Peyer's patch (tissue), 4 donors: ENCODE measurements at places on chromosomes 5 and 9. TPM values are rescaled to one million over a fixed set of nuclear protein-coding genes. Genes with fewer than 3 reads are reported as not detected.

Gene GCNT4
- 17.2 TPM for total RNA-seq

Gene CATSPER3
- total RNA-seq, result 2.5 TPM

Gene SPINK7
- not detected for total RNA-seq

Gene SARDH
- 0.47 TPM for total RNA-seq

Gene OLFML2A
- total RNA-seq, result 8.3 TPM

Gene TXNDC8
- total RNA-seq, result not detected

Gene PGGT1B
- 12.8 TPM for total RNA-seq

Gene SMIM33
- total RNA-seq, result 0.40 TPM

Gene IFNA2
- not detected for total RNA-seq

Gene PAEP
- total RNA-seq, result not detected

Gene EPB41L4B
- total RNA-seq, result 71.4 TPM

DNA sequence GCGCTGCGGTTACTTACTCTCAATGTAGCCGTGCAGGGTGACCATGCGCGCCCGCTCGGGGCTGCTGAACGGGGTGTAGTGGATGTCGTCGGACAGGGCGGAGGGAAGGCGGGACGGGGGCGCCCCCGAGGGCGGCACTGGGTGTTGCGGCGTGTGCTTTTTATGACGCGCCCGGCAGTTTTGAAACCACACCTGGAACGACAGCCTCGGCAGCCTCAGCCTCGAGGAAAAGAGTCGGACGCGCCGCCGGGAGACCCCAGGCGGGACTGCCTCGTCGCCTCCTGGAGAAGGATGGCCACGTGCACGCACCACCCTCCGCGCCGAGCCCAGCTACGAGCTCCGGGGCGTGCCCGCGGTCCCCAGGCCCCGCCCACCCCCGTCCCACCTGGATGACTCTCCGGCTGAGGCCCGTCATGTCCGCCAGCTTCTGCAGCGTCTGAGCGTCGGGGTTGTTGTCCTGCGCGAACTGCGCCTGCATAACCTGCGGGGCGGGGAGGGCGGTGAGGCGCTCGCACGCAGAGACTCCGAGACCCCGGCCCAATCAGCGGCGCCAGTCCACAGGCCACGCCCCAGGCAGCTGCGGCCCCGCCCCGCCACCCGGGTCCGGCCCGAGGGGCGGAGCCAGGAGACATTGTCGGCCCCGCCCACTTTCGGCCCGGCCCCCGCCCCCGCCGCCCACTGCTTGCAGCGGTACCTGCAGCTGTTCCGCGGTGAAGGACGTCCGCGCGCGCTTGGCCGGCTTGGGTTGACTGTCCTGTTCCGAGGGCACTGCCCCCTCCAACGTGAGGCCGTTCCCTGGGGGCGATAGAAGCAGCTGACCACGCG, 15.0 kb downstream of the LHX6 start:
- H3K27me3 ChIP-seq, result peaks cover 30% of the 10 kb centered on the region
- DNase-seq, result no peak
- H3K4me1 ChIP-seq, result peaks cover 9% of the 10 kb centered on the region
- H3K27ac ChIP-seq, result no peak overlapping the region
- H3K36me3 ChIP-seq, result no peaks in the 10 kb centered on the region

DNA sequence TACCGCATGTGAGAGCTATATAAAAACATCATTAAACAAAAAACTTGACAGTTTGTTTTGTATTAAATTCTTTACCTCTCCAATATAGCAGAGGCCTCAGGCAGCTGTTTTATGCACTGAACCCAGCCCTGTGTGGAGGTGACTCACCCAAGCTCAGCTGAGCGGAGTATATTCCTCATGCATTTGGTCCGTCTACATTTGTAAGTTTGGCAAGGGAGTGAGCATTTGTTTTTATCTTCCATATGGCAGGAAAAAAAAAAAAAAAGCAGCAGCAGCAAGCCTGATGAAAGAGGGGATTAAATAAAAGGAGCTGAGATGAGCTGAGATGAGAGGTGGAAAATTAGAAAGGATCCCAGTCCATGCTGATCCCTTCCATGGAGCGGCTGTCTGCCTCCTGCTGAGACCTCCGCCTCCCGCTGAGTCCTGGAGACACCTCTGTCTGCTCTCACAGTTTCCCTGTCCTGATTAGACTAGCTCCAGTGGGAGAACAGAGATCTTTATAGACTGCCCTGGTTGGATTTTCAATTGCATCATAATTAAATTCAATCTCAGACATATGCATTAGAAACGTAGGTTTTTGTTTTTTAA, 112.0 kb upstream of the CTNND2 start:
- no peaks in the 10 kb centered on the region for H3K4me1 ChIP-seq
- no peak overlapping the region for H3K4me3 ChIP-seq
- no peaks in the 10 kb centered on the region for H3K36me3 ChIP-seq
- H3K27ac ChIP-seq, result no peak overlapping the region

DNA sequence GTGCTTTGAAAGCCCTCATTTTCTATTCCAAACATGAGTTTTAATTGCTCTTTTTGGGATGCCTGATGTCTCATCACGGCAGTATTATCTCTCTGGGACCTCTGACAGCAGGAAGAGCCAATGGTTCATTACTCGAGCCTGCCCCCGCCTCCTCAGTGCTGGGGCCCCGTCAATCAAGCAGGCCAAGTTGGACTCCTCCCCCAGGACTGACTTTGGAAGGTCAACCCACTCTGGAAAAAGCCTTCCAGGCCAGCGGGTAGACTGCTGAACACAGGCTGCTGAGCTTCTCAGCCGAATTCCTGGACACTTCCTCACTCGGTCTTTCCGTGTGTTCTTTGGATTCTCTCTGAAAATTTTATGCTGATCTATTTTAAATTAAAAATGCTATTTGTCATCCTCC, 9.5 kb upstream of the BARHL1 start:
- no peak overlapping the region for H3K4me3 ChIP-seq
- no peak overlapping the region for H3K27ac ChIP-seq
- H3K36me3 ChIP-seq, result no peaks in the 10 kb centered on the region
- H3K4me1 ChIP-seq, result no peaks in the 10 kb centered on the region

GRCh38 chr9:87684627-87685219, 41.2 kb upstream of the CTSL start:
- H3K4me3 ChIP-seq, result no peak overlapping the region
- no peaks in the 10 kb centered on the region for H3K4me1 ChIP-seq
- H3K27ac ChIP-seq, result no peak overlapping the region
- no peaks in the 10 kb centered on the region for H3K27me3 ChIP-seq
- DNase-seq, result peak; percentile 75

DNA sequence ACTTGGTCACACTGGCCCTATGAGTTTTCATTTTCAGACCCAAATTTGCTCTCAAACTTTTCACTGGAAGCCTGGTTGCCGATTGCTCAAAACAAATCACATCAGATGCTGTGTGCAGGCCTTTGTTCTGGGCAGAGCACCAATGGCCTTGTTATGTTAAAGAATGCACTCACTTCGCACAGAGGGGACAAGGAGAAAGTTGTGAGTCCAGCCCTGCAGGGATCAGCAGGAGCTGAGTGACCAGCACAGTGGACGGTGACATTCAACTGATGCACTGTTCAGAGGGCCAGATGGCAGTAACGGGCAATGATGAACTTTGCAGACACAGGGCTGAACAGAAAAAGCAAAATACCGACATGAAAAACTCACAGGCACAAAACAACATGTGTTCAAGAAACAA, 86.1 kb downstream of the BARX1 start:
- no peaks in the 10 kb centered on the region for H3K4me1 ChIP-seq
- H3K27me3 ChIP-seq, result no peaks in the 10 kb centered on the region
- DNase-seq, result no peak
- no peaks in the 10 kb centered on the region for H3K36me3 ChIP-seq
- H3K4me3 ChIP-seq, result no peak overlapping the region

DNA sequence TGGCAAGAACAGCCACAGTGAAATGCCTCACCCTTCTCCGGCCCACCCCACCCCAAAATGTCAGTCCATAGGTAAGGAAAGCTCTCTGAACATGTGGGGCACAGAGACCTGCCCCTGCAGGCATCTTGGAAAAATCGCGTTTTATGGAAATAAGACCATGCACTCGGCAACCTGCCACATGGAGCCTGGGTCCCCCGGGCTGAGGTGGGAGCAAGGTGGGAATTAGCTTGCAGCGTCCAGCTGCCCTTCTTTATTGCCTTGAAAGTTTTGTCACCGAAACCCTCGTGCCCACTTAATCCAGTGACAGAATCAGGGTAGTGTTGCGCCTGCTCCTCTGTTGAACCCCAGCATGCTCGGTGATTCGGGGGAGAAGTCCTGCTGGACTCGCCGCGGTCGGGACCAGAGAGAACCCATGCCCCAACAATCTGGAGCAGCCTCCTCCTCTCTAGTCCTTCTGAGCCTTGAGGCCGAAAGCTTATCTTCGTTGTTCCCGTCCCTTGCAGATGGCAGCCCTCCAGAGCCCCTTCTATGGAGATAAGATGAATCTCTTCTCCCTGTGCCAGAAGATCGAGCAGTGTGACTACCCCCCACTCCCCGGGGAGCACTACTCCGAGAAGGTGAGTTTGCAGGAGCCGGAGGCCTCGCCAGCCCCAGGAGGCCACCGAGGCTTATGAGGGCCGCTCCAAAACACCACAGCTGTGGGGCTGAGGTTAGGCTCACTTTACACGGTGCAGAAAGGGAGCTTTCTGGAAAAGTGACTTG, 67.9 kb downstream of the PSMB7 start:
- DNase-seq, result peak; percentile 28
- H3K4me3 ChIP-seq, result no peak overlapping the region
- no peaks in the 10 kb centered on the region for H3K4me1 ChIP-seq
- H3K27ac ChIP-seq, result no peak overlapping the region
- no peaks in the 10 kb centered on the region for H3K27me3 ChIP-seq

- DNase-seq, result no peak
- H3K4me1 ChIP-seq, result no peaks in the 10 kb centered on the region
- H3K4me3 ChIP-seq, result no peak overlapping the region
- no peak overlapping the region for H3K27ac ChIP-seq
- no peaks in the 10 kb centered on the region for H3K36me3 ChIP-seq
These were observed 14.2 kb downstream of the ABHD17B start for GRCh38 chr9:71896761-71897160.

- H3K4me1 ChIP-seq, result no peaks in the 10 kb centered on the region
- H3K27me3 ChIP-seq, result no peaks in the 10 kb centered on the region
- no peaks in the 10 kb centered on the region for H3K36me3 ChIP-seq
- H3K27ac ChIP-seq, result no peak overlapping the region
These were observed 43.8 kb downstream of the FAT2 start for GRCh38 chr5:151547364-151547763.

GRCh38 chr5:158560170-158560569, 539.5 kb downstream of the EBF1 start:
- H3K27me3 ChIP-seq, result no peaks in the 10 kb centered on the region
- no peak overlapping the region for H3K27ac ChIP-seq
- no peak for DNase-seq
- no peak overlapping the region for H3K4me3 ChIP-seq

DNA sequence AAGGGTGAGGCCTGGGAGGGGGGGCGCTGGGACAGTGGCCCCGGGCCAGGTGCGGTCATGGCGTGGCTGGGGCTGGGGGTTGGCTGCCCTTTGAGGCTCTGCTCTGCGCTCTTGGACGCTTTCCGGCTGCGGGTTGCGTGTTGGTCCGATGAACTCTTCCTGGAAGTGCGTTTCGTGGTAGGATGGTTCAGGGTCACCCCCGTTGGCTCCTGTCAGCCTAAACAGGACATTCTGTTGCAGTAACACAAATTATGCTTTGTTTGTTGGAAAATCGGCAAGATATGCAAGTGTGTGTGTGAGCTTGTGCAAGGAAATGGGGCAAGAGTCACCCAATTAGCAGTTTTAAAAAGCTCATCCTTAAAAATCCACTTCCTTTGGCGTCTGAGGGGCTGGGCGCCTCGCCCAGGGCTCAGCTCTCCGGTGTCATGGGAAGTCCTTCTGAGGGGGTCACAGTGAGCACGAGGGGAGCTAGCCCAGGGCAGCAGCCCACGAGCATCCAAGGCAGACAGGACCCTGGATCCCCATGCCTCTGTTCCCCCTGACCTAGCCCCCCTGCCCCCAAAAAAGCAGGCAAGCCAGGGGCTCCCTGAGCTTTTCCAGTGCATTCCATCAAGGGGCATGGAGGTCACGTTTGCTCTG, 22.2 kb upstream of the RNU6ATAC start:
- H3K27ac ChIP-seq, result peak overlapping the region; percentile 67
- no peak overlapping the region for H3K4me3 ChIP-seq
- H3K4me1 ChIP-seq, result no peaks in the 10 kb centered on the region
- no peak for DNase-seq
- H3K27me3 ChIP-seq, result no peaks in the 10 kb centered on the region

- peak; percentile 36 for DNase-seq
- H3K4me1 ChIP-seq, result peaks cover 51% of the 10 kb centered on the region
- no peak overlapping the region for H3K4me3 ChIP-seq
These were observed 11.0 kb downstream of the TRIO start for GRCh38 chr5:14153932-14154731.

- DNase-seq, result no peak
- no peaks in the 10 kb centered on the region for H3K27me3 ChIP-seq
- H3K4me3 ChIP-seq, result no peak overlapping the region
- no peak overlapping the region for H3K27ac ChIP-seq
These were observed 929.7 kb upstream of the SEMA6A start for GRCh38 chr5:117504305-117504704.

GRCh38 chr9:94894094-94894699, 167.7 kb downstream of the AOPEP start:
- H3K27me3 ChIP-seq, result no peaks in the 10 kb centered on the region
- DNase-seq, result no peak
- no peaks in the 10 kb centered on the region for H3K4me1 ChIP-seq
- H3K36me3 ChIP-seq, result no peaks in the 10 kb centered on the region

DNA sequence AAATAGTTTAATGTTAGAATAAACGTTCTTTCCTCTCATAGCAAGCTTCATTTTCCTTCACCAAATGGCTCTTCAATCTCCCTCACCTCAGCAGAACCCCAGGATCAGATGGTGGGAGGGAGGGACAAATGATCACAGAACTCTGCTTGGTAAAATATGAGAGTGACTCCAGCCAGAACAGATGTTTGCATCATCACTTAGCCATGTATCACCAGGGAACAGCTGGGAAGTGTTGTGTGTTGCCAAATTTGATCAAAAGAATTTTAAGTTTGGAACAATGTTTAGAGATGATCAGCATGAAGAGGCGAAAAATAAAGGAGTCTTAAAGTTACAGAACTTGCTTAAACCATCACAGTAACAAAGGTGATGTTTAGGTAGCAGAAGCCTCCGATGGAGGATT, 115.7 kb downstream of the FRMD3 start:
- H3K4me3 ChIP-seq, result no peak overlapping the region
- H3K27me3 ChIP-seq, result no peaks in the 10 kb centered on the region
- no peaks in the 10 kb centered on the region for H3K4me1 ChIP-seq
- DNase-seq, result no peak

DNA sequence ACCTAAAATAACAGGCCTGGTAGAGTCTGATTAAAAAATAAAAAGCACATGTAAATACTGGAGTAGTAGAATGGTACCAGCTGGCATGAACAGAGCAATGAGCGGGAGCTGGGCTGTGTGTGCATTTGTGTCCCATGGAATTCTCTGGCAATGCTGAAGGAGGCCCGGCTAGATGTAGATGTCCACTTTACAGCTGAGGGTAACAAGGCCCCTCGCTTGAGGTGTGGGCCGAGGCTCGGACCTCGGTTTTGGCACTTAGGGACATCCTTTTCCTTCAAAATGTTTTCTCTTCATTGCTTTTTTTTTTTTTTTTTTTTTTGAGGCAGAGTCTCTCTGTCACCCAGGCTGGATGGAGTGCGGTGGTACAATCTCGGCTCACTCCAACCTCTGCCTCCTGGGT, 1.5 kb upstream of the FGD3 start:
- H3K4me3 ChIP-seq, result no peak overlapping the region
- H3K4me1 ChIP-seq, result peaks cover 9% of the 10 kb centered on the region
- no peaks in the 10 kb centered on the region for H3K27me3 ChIP-seq
- no peak for DNase-seq

- no peaks in the 10 kb centered on the region for H3K4me1 ChIP-seq
- no peaks in the 10 kb centered on the region for H3K36me3 ChIP-seq
- no peak overlapping the region for H3K4me3 ChIP-seq
- H3K27me3 ChIP-seq, result no peaks in the 10 kb centered on the region
These were observed 413.1 kb downstream of the KCTD16 start for GRCh38 chr5:144583541-144584449.
